ENCODE measurements at places on chromosomes 2 and 18.

GRCh38 chr2:240983361-240983995 is 14.9 kb upstream of the SNED1 start:
- DNase-seq, result peak; percentile 54

- no peak for DNase-seq
Measured at GRCh38 chr2:229408962-229409361, 137.9 kb upstream of the PID1 start.

GRCh38 chr2:129923265-129924091 is 56.0 kb upstream of the RAB6C start:
- DNase-seq, result peak; percentile 56

DNA sequence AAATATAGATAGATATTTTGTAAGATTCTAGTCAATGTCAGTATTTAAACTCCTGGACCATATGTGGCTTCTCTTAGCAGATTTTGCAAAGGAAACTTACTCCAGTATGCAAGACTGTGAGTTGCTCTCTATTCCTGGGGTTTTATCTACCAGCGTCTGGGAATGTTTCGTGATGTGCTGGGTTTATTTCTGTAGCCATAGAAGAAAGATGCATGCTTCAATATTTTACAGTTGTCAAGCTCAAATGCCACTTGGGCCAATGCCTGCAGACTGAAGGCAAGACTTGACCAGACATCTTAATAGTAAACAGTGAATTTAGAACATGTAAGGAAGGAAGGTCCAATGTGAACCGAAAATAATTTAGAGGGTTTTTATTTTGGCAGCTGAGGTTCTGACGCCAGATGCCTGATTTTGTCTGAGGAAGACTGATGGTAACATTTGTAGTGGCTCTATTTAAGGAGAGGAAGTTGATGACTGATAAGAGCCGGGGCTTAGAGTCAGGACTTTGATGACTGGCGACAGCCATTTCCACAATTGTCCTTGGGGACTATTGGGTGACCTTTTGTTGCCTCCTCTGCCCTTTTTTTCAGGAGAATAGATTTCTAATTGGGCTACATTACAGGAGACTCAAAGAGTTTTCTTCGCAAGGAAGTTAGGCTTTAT is 154.3 kb downstream of the RAPGEF4 start:
- no peak for DNase-seq

DNA sequence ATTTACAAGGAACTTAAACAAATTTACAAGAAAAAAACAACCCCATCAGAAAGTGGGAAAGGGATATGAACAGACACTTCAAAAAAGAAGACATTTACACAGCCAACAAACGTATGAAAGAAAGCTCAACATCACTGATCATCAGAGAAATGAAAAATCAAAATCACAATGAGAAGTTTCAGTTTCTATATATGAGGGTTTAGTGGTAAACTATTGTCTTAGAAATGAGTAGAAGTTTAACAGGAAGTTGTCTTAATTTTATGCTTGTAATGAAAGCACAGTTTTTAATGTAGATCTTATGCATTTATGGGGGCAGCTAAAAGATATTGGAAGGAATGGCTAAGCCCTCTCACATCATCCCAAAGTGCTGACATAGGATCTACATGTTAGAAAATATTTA is 325.4 kb downstream of the ERBB4 start:
- no peak for DNase-seq

GRCh38 chr18:79624356-79625170 is 55.0 kb upstream of the CTDP1 start:
- DNase-seq, result no peak

- DNase-seq, result no peak
Measured at GRCh38 chr18:24475926-24476589, 15.6 kb downstream of the HRH4 start.

DNA sequence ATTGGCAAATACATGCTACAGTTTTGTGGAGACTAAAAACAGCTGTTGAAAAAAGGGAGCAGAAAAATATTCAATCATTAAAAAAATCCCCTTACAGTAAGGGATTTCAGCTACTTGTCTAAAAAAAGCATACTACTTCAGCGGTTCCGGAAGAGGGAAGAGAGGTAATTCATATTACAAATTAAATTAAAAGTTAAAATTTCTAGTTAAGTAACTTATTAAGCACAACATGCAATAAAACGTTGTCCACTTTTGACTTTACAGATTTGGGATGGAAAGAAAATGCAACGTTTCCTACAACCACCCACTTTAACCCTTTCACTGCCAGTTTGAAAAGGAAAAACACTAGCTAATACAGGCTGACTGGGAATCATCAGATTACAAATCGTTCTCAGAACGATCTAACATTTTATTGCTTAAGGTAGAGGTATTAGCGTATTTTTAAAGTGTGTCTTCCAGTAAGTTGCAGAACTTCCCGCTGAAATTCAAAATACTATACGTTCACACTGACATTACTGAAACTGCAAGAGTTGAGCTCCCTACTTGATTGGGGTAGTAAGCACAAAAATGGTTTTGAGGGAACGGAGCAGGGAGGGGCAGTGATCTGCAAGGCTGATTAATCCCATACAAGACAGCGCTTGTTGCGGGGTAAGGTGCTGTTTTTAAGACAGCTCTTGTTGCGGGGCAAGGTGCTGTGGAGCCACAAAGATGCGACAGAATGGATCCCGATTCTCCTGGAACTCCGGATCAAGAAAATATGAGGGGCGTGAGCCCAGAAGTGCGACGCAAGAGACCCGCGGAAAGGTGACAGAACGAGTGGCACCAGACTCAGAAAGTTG is 743 bp downstream of the HADHA start:
- peak; percentile 38 for DNase-seq

DNA sequence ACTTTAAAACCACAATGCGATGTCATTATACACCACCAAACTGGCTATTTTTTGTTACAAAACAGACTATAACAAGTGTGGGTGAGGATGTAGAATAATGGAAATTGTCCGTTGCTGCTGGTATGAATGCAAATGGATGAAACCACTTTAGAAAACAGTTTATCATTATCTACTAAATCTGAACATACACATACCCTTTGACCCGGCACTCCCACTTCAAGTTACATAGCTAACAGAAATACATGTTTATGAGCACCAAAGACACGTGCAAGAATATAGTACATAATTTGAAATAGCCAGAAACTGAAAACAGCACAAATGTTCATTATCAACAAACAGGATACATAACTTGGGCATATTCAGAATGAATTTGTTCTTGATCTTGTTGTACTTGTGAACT is 206.4 kb upstream of the CHAC2 start:
- DNase-seq, result no peak

- no peak for DNase-seq
Measured at GRCh38 chr2:1450915-1451314, 37.7 kb downstream of the TPO start.

- no peak for DNase-seq
Measured at GRCh38 chr2:2579814-2580213, 248.7 kb upstream of the MYT1L start.

- DNase-seq, result no peak
Measured at GRCh38 chr2:16044946-16045456, 104.7 kb downstream of the MYCN start.

GRCh38 chr2:207501802-207502576 is 27.8 kb upstream of the CREB1 start:
- DNase-seq, result no peak

GRCh38 chr2:127218812-127219170 is 1.3 kb downstream of the CYP27C1 start:
- no peak for DNase-seq

DNA sequence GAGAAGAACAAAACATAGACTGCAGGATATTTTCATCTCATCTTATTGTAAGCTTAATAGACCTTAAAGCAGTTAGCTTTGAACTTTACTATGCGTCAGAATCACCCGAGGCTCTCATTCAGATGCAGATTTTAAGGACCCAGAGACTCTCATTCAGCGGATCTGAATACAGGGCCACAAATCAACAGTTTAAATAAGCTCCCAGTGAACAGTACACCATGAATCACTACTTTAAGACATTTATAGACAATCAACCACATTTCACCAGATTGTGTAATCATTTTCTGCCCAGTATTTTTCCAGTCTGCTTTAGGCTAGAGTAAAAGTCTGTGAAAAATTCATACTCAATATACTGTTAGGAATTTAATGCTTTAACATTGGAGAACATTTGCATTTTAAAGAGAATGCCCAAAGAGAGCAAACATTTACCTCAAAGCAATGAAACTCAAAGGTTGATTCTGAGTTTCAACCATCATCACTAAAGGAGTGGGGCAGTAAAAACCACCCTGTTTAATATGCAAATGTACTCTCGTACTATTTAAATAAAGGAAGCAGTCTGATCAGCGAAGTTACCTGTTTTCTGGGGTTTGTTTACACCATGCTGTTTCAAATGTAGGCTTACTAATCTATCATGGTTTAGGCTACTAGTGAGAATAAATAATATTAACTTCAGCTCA is 11.0 kb upstream of the ALPK2 start:
- DNase-seq, result peak; percentile 64

- DNase-seq, result peak; percentile 50
Measured at GRCh38 chr18:63844254-63844653, 43.3 kb upstream of the SERPINB2 start.

- DNase-seq, result no peak
Measured at GRCh38 chr2:51011693-51012092, 20.2 kb downstream of the NRXN1 start.

DNA sequence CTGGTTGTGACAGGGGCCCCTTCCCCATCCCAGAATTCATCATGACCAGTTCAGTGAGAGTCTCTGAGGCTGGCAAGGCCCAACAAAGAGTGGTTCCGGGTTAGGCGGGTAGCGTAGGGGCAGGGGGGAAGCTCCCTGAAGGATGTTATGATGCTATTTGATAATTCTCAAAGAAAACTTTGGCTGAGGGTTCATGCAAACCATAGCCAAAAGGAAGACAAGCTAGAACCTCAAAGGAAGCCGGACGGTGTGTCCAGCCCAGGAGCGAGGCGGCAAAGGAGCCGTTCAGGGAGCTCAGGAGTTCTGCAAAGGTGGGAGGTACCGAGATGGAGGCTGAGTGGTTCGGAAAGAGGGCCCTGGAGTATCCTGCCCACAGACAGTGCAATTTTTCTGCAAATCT is 226.8 kb upstream of the RAB6C start:
- no peak for DNase-seq

- DNase-seq, result no peak
Measured at GRCh38 chr2:60819155-60819862, 62.1 kb upstream of the REL start.

GRCh38 chr2:195410074-195410671 is 246.9 kb upstream of the SLC39A10 start:
- no peak for DNase-seq

GRCh38 chr2:35933031-35933430 is 422.5 kb upstream of the CRIM1 start:
- no peak for DNase-seq

GRCh38 chr2:110115291-110116032 is at the start of gene MALL:
Gene MALL (minus strand): TSS chr2:110115822. CDS start chr2:110115792, 30 bp downstream.
- no peak for DNase-seq

GRCh38 chr2:160651416-160652200 is 158.0 kb upstream of the RBMS1 start:
- DNase-seq, result peak; percentile 62

- DNase-seq, result peak; percentile 92
Measured at GRCh38 chr2:191691016-191691735, 13.2 kb downstream of the NABP1 start.

GRCh38 chr2:214185546-214185945 is 225.3 kb upstream of the VWC2L start:
- no peak for DNase-seq

- DNase-seq, result peak; percentile 38
Measured at GRCh38 chr18:76553715-76554546, 58.9 kb upstream of the ZNF516 start.

DNA sequence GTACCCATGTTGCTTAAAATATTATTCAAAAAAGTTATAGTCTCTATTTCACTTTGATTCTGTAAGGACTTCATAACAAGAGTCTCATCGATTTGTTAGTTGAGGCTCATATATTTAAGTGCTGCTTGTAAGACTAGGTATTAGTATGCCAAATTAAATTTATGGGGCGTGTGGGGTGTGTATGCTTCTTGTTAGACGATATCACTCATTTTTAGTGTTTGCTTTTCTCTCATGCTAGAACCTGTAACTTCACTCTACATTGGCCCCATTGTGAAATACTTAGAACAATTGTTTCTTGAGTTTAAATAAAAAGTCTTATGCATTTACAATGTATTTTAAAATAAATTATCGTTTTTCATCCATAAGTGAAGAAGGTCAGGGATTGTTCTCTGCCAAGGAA is 63.6 kb downstream of the CTNNA2 start:
- DNase-seq, result no peak

GRCh38 chr2:60775048-60775639 is 19.1 kb downstream of the PAPOLG start:
- no peak for DNase-seq

- DNase-seq, result no peak
Measured at GRCh38 chr2:237457388-237457941, 29.6 kb upstream of the MLPH start.

DNA sequence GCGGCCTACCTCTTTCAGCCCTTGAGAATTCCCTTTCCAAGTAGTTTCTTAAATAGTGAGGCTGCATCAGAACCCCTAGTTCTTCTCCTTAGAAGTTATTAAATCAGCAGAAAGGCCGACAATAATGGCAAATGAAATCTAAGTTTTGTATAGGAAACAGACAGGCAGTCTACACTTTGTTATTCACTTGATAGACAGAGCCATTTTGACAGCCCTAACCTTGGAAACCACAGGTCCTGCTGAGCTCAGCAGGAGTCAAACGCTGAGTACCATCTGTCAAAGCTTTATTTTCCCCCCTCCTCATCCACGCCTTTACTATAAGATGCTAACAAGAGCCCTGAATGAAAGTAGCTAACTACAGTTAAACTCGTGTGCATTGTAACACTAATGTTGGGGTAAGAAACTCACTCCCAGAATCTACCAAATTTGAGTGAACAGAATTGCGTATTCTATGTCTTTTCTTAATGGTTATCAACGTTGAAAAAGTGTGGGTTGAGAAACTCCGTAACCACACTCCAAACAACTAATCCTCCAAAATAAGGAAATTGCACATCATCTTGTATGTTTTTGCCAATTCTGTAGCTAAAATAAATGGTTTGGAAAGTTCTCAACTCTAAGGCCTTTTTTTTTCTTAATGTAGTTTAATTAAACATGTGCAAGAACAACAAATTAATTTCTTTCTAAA is 90.6 kb upstream of the EFEMP1 start:
- DNase-seq, result peak; percentile 44

GRCh38 chr2:166297951-166298350 is 77.8 kb downstream of the SCN9A start:
- DNase-seq, result no peak

DNA sequence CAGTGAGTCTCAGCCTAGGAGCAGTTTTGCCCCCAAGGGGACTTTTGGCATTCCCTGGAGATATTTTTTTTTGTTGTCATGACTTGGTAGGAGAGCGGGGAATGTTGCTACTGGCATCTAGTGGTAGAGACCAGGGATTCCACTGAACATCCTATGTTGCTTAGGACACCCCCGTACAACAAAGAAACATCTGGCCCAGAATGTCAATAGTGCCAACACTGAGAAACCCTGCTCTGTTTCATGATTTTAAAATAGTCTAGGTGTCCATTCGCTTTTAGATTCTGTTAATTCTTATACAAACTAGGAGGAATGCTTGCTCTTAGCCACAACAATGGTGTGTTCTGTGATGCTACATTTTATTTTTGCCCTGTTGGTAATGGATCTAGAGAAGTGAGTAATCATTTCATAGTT is 225.8 kb upstream of the SIX3 start:
- peak; percentile 53 for DNase-seq

GRCh38 chr2:190482451-190482850 is 52.1 kb downstream of the NEMP2 start:
- no peak for DNase-seq

Data from fibroblast of pulmonary artery (primary cell).